CD8-positive, alpha-beta memory T cell (primary cell): ENCODE measurements at places on chromosomes 11 and 22. TPM values are rescaled to one million over a fixed set of nuclear protein-coding genes. Genes with fewer than 3 reads are reported as not detected.

The C11orf52 gene
- not detected for total RNA-seq

The MUC6 gene
- not detected for total RNA-seq

The C11orf21 gene
- total RNA-seq, result 9.4 TPM

The ARHGAP32 gene
- 3.1 TPM for total RNA-seq

The NRIP3 gene
- total RNA-seq, result 2.2 TPM

The SERPIND1 gene
- total RNA-seq, result not detected

The MACROD1 gene
- total RNA-seq, result 25.5 TPM

The SYT9 gene
- not detected for total RNA-seq

The CLNS1A gene
- total RNA-seq, result 138 TPM

The POU2F3 gene
- not detected for total RNA-seq

The CCDC116 gene
- total RNA-seq, result 0.51 TPM

The OR56A5 gene
- not detected for total RNA-seq

The TBX10 gene
- not detected for total RNA-seq
